Calu3 (cell line): ENCODE measurements at places on chromosomes 4 and X.

GRCh38 chrX:74814681-74815080 is 110.6 kb downstream of the NEXMIF start:
- DNase-seq: no peak

DNA sequence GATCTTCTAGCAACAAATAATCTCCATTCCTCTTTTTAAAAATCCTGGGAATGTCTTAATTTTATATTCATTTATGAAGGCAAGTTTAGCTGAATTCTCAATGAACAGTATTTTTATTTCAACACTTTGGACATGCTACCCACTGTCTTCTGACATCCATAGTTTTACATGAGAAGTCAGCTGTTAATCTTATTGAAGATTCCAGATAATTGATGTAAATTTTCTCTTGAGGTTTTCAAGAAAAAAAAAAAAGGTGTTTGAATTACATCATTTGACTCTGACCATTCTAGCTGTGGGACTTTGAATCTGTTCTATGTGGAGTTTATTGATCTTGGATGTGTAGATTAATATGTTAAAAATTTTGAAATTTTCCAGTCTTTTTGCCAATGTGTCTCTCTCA is 28.0 kb downstream of the PDHA2 start:
- no peak for DNase-seq

GRCh38 chr4:159343116-159343515 is 240.2 kb downstream of the RAPGEF2 start:
- no peak for DNase-seq

DNA sequence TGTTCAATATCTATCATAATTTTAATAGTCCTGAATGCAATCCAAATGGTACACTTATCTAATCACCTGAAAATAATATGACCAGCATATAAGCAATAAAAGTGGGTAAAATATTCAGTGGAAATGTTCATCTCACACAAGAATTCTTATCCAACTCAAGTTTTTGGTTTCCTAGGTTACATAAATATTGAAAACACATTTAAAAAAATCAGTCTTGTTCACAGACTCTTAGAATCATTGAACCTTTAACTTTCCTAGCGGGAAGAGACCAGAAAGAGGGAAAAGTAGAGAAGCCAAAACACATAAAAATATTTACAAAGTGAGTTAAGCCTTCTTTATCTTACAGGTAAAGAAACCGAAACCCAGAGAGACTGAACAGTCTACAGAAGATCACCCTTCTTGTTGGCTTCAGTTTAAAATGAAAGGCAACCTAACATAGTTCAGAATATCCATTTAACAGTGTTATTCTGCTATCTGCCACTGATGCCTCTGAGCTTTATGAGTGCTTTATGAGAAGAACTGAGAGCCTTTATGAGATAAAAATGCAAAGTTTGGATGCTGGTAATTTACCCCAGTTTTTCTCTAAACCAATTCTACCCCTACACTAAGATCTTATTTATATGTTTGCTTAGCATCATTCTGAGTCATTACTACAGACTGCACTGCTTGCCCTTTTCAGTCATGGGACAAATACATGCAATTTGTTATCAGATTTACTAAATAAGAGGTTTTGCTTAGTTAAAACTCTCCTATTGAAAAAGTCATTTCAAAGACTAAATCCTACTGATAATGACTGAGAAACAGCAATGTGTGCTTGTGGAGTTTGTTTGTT is 453.3 kb upstream of the INTU start:
- DNase-seq: no peak

- DNase-seq: no peak
These were observed 386.7 kb upstream of the IGFBP7 start for GRCh38 chr4:57496697-57497471.

- DNase-seq: no peak
These were observed 19.1 kb upstream of the LAP3 start for GRCh38 chr4:17557880-17558279.

GRCh38 chr4:176735300-176735699 is 57.4 kb downstream of the VEGFC start:
- DNase-seq: no peak

GRCh38 chr4:25580633-25581467 is 74.8 kb upstream of the SLC34A2 start:
- no peak for DNase-seq

GRCh38 chr4:71526637-71527406 is 188.0 kb downstream of the SLC4A4 start:
- DNase-seq: no peak

DNA sequence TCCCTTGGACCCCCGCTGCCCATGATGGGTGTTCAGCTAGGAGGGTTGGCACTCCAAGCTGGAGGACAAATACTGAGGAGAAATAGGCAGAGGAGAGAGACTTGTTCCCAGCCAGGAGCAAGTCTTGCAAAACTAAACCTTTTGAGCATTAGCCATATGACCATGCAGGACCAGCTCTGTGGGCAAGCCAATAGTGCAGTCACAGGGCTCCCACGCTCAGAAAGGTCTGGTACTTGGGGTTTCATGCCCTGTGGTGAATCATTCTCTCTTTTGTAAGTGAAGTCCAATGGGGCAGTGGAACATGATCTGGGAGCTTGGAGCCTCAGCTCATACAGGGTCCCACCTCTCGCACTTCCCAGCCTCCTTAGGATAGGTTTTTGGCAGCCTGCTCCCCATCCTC is 300.9 kb downstream of the BCOR start:
- no peak for DNase-seq
